Epithelial cell of proximal tubule (primary cell): ENCODE measurements at places on chromosomes 2 and 18. TPM values are rescaled to one million over a fixed set of nuclear protein-coding genes. Genes with fewer than 3 reads are reported as not detected.

The MC4R gene
- total RNA-seq, result not detected in 2 replicates

The C2orf72 gene
- total RNA-seq, result 0.29 and 3.8 TPM in 2 replicates

The ALPI gene
- not detected in 2 replicates for total RNA-seq

The NABP1 gene
- 32.1 and 33.8 TPM in 2 replicates for total RNA-seq

The PROM2 gene
- 5.1 and 7.5 TPM in 2 replicates for total RNA-seq

The RGPD3 gene
- 0.29 and 0.46 TPM in 2 replicates for total RNA-seq

The UGT1A4 gene
- 0.07 TPM in 1 of 2 replicates, not detected in the other for total RNA-seq

The POMC gene
- total RNA-seq, result 0.75 and 4.5 TPM in 2 replicates

The RGPD4 gene
- total RNA-seq, result not detected in 2 replicates

The LCT gene
- total RNA-seq, result not detected in 2 replicates

The IL36G gene
- total RNA-seq, result not detected in 2 replicates

The OSR1 gene
- not detected in 2 replicates for total RNA-seq

The EDAR gene
- total RNA-seq, result 0.65 and 1.0 TPM in 2 replicates

The INHA gene
- 0.17 and 0.22 TPM in 2 replicates for total RNA-seq

The CHRNG gene
- not detected in 2 replicates for total RNA-seq

The B3GNT7 gene
- total RNA-seq, result 10.7 and 13.7 TPM in 2 replicates

The NDC80 gene
- total RNA-seq, result 35.1 and 45.1 TPM in 2 replicates
